ENCODE measurements at places on chromosomes 13 and 19. TPM values are rescaled to one million over a fixed set of nuclear protein-coding genes. Genes with fewer than 3 reads are reported as not detected.

- H3K4me3 ChIP-seq, result no peak overlapping the region
- DNase-seq, result no peak
- no peaks in the 10 kb centered on the region for H3K4me1 ChIP-seq
- H3K27ac ChIP-seq, result peak overlapping the region; percentile 27
- peaks cover 13% of the 10 kb centered on the region for H3K36me3 ChIP-seq
- no peaks in the 10 kb centered on the region for H3K27me3 ChIP-seq
These were observed 13.8 kb upstream of the NPAS1 start for GRCh38 chr19:47005873-47006272.

CD33 gene
- not detected for total RNA-seq

GRCh38 chr19:35320065-35320713 lies 8.8 kb upstream of the CD22 start:
- H3K27ac ChIP-seq, result no peak overlapping the region
- no peak for DNase-seq
- no peaks in the 10 kb centered on the region for H3K36me3 ChIP-seq

DNA sequence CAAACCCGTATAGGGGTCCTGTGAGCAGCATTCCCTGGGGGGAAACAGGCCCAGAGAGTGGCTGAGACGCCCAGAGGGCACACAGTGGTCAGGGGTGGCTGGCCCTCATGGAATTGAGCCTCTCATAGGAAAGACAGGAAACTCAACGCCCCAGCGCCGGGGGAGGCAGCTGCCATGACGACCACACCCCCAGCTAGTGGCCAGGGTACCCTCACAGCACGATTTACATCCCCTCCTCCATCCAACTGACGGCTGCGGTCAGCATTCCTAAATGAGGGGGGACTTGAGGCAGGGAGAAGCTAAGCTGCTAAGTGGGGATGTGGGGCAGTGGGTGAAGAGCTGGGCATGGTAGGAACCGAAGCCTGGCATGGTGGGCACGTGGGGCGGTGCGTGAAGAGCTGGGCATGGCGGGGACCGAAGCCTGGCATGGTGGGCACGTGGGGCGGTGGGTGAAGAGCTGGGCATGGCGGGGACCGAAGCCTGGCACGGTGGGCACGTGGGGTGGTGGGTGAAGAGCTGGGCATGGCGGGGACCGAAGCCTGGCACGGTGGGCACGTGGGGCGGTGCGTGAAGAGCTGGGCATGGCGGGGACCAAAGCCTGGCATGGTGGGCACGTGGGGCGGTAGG lies 10.0 kb downstream of the MED16 start:
- no peaks in the 10 kb centered on the region for H3K4me1 ChIP-seq
- no peak overlapping the region for H3K4me3 ChIP-seq
- no peak overlapping the region for H3K27ac ChIP-seq

ASF1B gene
- 3.6 TPM for total RNA-seq

FGF9 gene
- 0.90 TPM for total RNA-seq
